EL (cell line): ENCODE measurements at places on chromosomes 4 and X.

GRCh38 chrX:79366556-79366872 lies 620 bp downstream of the ITM2A start:
- DNase-seq = no peak

GRCh38 chr4:55078987-55079386 lies 46.4 kb downstream of the KDR start:
- peak; percentile 30 for DNase-seq

DNA sequence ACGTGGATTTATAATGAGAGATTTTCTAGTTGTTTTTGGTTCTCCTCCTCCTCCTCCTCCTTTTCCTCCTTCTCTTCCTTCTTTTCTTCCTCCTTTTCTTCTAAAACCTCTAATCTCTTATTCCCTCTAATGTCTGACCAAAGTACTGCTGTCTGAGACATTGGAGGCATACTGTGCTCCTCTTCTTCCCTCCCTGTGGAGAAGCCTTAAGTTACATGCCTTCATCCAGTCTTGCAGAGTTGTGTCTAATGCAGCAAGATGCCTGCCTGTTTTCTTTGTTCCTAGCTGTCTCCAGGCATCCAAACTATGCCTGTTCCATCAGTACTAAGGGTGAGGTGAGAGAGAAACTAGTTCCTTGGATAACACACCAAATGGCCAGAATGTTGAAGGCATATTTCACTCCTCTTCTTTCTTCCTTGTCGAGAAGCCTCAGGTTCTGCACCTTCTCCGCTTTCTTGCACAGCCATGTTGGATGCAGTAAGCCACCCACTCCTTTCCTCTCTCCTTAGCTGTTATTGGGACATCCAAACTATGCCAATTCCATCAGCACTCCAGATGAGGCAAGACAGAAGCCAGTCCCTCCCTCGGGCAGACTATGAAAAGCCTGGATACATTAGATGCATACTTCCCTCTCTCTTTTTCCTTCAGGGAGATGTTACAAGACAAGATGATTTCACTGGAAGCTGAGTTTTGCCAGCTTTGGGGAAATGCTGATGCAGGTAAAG lies 285.7 kb upstream of the TRAM1L1 start:
- DNase-seq = no peak

DNA sequence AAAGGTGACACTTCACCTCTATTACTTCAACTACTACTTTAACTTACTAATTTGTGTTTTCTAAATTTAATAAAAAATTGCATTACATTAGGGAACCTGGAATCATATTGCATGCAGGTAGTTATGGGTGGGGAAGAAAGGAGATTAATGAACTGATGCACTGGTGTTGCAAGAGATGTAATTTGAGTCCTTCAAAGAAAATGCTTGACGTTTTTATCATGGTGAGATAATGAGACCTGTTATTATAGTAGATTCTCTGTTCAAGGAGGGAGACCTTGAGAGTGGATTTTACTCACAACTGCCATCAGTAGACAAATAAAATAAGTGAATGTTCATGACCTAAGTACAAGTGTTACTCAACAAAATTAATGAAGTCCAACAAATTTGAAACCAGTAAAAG lies 26.4 kb upstream of the MED14 start:
- DNase-seq = no peak

DNA sequence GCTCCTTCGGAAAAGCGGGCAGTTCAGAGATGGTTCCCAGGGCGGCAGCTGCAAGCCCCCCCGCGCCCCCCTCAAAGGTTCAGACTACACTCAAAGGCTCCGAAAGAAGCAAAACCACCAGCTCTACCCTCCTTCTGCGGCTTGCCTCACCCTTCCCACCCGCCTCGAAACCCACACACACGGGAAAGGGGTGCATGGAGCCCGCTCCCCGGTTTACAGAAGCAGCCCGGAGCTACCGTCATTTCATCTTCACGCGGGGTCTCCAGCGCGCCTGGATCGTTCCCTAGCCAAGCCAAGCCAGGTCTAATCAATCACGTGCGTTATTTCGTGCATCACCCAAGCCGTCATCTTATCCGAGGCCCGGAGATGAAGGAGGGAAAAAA lies 1.2 kb downstream of the NLGN4X start:
- no peak for DNase-seq

GRCh38 chr4:145679991-145680455 lies at the start of gene C4orf51:
Gene C4orf51, plus strand, starts transcription at chr4:145680146. Its CDS starts 58 bp downstream, at chr4:145680204.
- DNase-seq = peak; percentile 41

DNA sequence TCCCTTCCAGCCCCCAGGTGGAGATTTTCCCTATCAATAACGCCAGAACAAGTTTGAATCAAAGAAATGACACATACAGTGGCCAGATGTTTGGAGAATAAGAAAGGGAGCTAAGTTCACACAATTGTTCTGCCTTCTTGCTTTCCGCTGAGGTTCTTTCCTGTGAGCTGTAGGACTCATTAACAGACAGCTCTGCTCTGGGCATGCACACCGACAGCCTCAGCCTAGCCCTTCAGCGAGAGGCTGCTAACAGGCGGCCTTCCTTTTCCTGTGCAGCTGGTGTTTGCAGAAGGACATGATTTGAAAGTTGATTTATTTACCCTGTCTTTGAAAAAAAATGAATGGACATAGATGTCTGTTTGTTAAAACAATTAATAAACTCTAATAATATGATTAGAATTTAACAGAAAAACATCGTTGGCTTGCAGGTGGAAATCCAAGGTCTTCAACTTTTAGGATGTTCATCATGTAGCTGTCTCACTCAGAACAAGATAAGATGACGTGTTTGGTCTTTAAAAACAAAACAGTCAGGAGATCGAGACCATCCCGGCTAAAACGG lies 183.3 kb downstream of the KDR start:
- no peak for DNase-seq

DNA sequence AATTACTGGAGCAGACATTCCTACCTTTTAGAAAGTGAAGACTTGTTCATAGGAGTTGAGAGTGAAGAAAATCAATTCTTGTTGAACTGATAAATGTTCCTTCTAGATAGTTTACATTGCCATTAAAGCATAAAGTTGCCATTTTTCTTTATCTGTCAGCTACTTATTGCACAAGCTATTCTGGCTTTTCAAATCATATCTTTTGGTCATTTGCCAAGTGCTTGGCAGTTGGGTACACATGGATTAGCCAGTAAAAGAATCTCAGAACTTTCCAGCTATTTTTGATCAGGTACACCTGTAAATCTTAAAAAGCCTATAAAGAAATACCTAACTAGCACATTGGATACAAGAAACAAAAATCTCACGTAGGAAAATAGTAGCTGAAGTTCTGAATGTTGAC lies 56.4 kb upstream of the PNPLA4 start:
- no peak for DNase-seq

DNA sequence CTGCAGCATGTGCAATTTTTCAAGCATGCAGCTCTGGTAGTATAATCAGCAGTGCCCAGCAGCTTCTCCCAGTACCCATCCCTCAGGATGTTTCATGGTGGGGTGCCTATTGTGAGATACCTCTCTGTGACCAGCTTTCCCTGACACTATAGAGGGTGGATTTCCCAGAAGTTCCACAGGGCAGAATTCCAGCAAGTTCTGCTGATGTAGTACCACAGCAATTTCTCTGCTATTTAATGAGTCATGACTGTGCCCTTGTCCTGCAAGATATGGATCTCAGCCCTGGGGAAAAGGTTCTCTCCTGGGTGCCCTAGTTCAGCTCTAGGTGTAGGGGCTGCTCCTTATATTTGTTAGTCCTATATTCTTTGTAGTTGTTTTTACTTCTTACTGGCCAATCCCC lies 174.8 kb downstream of the ENOX2 start:
- DNase-seq = peak; percentile 68

GRCh38 chr4:29058531-29058930 lies 1661.6 kb upstream of the PCDH7 start:
- peak; percentile 28 for DNase-seq

DNA sequence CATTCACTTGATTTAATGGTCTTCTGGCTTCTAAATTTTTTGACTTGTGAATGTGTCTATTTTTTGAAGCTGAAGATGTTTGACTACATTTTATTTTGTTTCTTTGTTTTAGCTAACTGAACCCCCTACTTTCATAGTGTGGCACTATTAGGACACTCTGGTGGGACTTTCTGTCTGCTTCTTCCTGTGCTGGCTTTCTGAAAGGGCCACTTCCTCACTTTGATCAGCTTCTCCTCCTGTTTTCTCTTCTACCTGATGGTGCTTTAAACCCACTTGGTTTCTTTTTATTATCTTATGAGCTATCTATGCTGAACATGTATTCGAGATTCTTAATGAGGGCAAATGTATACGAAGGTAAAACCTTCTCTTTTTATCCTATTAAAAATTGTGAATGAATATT lies 186.1 kb upstream of the CASK start:
- DNase-seq = no peak

DNA sequence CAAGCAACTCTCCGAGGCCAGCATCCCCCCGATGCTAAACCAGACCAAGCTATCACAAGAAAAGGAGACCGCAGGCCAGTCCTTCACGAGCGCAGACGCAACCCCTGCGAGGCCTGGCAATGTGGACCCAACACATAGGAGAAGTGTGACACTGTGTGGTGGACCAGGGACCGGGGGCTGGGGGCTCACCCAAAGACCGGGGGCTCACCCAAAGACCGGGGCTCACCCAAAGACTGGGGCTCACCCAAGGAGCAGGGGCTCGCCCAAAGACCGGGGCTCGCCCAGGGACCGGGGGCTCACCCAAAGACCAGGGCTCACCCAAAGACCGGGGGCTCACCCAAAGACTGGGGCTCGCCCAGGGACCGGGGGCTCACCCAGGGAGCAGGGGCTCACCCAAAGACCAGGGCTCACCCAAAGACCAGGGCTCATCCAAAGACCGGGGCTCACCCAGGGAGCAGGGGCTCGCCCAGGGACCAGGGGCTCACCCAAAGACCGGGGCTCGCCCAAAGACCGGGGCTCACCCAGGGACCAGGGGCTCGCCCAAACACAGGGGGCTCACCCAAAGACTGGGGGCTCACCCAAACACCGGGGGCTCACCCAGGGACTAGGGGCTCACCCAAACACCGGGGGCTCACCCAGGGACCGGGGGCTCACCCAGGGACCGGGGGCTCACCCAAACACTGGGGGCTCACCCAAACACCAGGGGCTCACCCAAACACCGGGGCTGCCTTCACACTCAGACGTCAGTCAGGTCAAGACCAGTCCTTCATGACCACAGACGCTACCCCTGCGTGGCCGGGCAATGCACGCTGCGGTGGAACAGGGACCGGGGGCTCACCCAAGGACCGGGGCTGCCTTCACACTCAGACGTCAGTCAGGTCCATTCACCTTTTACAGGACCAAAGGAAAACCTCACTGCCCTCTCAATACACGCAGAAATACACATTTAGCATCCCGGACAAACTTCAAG lies 32.9 kb downstream of the PPP2R3B start:
- DNase-seq = no peak

GRCh38 chr4:2246384-2247127 lies 4.6 kb upstream of the HAUS3 start:
- DNase-seq = no peak

DNA sequence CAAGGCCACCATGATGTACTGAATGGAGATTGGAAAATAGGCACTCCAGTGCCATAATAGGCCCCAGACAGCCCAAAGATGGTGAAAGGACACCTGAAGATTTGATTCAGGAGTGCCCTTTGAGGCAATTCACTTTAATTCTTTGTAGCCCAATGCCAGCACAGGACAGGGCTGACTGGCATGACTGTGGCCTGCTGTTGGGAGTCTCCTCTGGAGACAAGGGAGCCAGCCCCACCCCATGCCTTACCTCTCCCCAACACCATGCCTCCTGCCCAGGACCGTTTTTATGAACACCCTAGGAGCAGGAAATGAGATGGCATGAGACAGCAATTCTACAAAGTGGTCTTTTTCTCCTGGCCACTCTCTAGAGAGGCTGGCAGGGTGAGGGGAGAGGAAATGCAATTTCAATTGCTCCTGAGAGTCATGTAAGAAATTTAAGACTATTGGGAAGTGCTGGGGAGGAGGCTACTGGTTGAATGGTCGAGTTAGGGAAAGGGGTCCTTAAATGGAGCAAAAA lies 94.2 kb upstream of the MAMLD1 start:
- no peak for DNase-seq

- no peak for DNase-seq
Measured at GRCh38 chrX:131789664-131790063, 233.4 kb upstream of the STK26 start.
